Brain (organoid and tissue), 16 donors: ENCODE measurements at places on chromosomes 12 and 14.

DNA sequence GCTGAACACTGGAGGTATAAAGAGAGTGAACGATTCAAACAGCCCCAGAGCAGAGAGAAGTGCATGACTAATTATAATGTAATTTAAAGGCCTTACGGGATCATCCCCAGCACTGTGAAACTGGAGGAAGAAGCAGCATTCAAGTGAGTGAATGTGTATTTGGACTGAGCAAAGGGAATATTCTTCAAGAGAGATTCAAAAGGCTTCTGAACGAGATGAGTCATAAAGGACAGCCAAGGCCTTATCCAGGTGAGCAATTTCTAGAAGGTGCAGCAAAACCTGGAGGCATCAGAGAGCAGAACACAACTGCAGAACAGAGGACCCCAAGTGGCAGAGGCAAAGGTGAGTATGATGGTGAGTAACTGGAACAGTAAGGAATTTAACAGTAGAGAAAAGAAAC, 127.2 kb downstream of the BCAT1 start:
- DNase-seq, result no peak

DNA sequence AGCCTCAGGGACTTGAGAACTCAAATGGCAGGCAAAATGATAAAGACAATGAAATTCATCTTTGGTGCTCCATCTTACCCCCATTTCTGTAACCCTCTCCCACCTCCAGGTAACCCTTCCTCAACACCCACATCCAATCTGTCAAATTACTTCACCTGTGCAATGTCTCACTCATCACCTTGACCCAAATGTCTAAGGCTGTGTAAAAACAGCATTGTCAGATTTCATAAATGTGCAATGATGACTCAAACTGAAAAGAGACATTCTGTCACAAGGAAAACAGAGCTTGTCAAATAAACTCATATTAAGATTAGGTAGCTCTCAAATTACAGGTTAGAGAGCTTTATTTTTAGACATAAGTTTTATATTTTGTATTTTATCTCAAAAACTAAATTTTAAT, 19.9 kb upstream of the COCH start:
- no peak for DNase-seq

GRCh38 chr14:50064993-50065392, 51.4 kb downstream of the VCPKMT start:
- no peak for DNase-seq

GRCh38 chr12:38921025-38921677, 15.8 kb upstream of the CPNE8 start:
- DNase-seq, result peak; percentile 59

- DNase-seq, result peak; percentile 15
These were observed 242.7 kb downstream of the PRKD1 start for GRCh38 chr14:29684926-29685325.

DNA sequence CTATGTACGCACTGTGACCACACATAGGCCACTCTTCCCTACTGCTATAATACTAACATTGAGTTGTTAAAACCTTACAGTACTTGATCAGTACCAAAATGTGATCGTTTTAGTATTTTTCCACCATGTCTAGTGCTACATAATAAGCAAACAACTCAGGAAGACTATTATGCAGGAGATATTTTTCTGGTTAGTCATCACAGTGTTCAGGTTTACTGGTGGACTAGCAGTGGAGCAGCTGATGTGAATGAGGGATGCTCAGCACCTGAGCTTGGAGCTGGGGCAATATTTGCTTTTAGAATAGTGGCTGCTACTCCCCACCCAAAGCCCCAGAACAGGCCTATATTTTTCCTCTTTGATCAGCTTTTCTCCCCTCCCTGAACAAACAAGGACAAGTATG, 513.1 kb downstream of the KCNH5 start:
- DNase-seq, result no peak

DNA sequence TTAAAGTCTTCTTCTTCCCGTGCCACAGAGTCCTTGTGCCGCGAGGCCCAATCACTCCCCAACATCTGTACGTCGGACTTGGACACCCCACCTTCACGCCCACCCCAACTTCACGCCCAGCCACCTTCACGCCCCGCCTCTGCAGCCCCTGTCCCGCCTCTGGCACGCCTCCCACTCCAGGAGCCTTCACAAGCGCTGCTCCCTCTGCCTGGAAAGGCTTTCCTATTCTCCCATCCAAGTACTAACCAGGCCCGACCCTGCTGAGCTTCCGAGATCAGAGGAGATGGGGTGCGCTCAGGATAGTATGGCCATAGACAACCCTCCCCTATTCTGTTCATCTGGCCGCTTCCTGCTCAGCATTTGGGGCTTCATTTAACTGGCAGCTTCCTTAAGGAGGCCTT, 17.3 kb upstream of the EIF5 start:
- no peak for DNase-seq

DNA sequence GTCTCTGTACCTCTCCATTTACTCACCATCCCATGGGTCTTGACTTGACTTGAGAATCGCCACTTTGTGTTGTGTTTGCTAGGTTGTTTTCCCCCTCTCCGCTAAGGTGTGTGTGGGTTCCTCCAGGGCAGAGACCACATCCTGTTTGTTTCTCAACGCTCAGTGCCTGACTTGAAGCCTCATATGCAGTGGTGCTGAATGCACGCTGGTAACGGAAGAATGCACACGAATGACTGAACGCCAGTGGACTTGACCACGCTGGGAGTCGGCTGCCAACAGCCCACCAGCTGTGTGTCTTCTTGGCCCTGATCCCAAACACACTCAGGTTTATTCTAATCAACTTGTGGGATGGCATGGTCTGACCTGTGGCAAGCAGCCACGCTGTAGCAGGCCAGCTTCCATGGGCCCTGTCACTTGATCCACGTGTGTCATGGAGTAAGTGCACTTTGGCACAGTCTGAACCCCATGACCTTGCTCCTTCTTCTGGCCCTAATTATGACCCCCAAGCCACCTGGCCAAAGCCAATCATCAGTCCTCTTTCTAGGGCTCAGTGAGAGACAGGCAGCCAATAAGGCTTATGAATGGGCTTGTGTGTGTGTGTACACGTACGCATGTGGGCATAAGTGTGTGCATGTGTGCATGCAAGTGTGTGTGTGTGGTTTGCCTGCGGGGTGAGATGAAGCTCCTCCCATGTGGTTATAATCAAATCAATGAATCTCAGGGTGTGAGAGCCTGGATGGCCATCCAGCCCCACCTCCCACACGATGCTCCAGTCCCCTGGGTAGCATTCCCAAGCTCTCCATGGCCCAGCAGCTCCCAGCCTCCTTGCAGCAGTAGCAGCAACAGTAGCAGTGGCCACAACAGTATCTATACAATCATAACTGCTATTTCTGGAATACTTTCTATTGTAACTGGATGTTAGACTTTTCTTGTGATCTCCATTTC, 6.4 kb upstream of the TC2N start:
- DNase-seq, result peak; percentile 34

DNA sequence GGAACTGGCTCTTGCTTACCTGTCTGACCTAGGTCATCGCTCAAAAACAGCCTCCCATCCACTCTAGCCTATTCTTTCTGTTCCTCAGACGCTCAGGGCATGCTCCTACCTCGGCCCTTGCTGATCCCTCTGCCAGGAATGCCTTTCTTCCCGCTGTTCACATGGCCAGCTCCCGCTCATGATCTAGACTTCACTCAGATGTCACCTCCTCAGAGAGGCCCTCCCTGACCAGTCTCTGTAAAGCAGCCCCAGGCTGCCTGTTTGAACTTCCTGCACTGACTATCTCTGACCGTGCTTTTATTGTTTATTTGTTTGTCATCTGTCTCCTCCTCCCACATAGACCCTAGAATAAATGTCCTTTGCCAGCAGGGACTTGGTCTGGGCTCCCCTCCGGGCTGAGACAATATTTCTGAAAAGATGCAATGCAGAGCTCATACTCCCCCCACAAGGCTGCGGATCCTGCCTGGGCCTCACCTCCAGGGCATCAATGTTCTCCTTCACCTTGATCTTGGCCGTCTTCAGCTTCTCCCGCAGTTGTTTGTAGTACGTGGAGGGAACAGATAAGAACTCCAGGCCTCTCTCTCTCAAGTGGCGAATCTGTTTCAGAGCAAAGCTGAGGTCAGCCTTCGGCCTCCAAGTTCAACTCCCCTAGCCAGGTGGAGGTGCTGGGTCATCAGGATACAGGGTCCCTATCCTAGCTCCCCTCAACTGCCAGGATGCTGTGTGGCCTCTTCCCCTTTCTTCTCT, 15.2 kb downstream of the HPD start:
- no peak for DNase-seq

DNA sequence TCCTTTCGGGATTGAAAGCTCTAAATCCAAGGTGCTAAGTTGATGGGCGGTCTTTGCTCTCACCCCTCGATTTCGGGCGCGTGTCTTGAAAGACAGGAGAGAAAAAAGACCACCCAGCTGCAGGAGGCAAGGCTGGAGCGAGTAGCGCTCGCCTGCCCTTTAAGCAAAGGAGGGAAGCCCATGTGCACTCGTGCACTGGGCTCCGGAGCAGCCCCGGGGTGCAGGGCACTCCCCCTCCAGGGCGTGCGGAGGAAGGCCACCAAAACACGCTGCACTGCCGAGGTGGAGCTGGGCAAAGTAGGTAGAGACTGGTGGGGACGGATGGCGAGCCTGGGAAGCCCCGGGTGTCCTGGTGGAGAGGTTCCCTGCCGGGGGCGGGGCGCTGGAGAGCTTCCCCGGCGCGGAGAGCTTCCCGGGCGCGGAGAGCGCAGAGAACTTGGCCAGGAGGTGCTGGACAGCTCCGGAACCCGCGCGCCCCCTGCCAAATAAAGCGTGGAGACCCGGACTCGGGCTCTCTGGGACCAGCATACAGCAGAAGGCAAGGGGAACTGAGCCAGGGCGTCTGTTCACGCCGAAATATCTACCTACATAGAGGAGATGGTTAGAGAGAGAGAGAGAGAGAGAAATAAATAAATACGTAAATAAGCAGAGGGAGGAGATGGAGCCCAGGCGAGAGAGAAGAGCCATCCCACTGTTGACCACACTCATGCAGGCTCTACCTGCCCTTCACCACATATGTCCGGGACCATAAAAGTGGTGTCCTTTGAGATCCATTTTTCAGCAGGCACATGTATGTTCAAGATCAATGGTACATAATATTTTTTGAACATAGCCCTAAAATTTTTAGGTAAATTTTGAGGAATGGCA, 662 bp upstream of the NELL2 start:
- peak; percentile 80 for DNase-seq

- no peak for DNase-seq
These were observed 726.2 kb downstream of the SLC6A15 start for GRCh38 chr12:84186433-84186832.

- peak; percentile 91 for DNase-seq
These were observed 115.5 kb upstream of the G2E3 start for GRCh38 chr14:30443368-30444007.

DNA sequence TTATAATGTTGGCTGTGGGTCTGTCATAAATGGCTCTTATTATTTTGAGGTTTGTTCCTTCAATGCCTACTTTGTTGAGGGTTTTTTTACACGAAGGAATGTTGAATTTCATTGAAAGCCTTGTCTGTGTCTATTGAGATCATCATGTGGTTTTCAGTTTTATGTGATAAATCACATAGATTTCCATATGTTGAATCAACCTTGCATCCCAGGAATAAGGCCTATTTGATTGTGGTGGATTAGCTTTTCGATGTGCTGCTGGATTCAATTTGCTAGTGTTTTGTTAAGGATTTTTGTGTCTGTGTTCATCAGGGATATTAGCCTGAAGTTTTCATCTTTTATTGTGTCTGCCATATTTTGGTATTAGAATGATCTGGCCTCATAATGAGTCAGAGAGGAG, 27.6 kb downstream of the SLC2A13 start:
- DNase-seq, result no peak

DNA sequence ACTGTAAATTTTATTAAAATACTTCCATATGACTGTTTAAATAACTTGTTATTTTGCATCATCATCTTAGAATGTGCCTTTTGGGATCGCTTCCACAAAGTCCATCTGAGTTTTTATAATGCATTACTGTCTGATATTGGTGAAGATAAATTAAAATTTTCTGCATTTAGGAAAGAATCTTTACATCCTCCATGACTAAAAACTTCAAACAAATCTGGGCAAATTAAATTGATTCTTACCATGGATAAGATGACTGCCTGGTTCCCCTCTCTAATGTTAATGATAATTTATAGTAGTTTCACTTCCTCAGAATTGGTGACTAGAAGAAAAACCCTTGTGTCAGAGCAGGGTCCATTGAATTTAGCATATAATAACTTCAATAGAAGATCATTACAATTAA, 94.7 kb upstream of the SLC38A4 start:
- no peak for DNase-seq

- DNase-seq, result no peak
These were observed 22.6 kb downstream of the C12orf75 start for GRCh38 chr12:105352940-105353635.

- DNase-seq, result no peak
These were observed 1494.7 kb upstream of the TMEM132C start for GRCh38 chr12:126772171-126772864.

DNA sequence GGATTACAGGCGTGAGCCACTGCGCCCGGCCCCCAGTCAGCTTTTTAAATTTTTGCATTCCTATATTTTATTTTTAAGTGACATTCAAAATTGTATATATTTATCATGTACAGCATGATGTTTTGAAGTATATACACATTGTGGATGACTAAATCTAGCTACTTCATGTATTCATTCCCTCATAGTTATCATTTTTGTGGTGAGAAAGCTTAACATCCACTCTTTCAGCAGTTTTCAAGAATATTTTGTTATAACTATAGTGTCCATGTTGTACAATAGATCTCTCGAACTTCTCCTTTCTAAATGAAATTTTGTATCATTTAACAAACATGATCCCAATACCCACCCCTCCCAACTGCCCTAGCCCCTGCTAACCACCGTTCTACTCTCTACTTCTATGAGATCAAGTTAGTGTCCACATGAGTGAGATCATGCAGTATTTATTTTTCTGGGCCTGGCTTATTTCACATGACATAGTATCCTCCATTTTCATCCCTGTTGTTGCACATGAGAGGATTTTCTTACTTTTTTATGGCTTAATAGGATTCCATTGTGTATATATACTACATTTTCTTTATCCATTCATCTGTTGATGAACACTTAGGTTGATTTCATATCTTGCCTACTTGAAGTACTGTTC, 8.8 kb upstream of the HEBP1 start:
- no peak for DNase-seq
